ENCODE measurements at places on chromosomes 7 and 10.

DNA sequence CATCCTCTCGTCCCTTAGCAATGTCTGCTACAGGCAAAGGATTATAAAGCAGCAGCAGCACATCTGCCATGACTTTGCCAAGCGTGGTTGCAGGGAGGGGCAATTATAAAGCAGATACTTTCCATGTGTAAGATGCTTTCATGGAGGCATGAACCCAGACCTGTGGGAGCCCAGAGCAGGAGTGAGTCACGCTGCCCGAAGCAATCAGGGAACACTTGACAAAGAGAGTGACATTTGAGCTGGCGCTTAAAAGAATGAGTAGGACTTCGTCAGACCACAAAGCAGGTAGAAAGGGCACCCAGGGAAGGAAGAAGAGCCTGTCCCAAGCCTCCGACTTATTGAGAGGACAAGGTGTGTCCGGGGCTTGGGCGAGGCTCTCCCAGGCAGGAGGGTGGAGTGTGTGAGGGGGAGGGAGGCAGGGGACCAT lies 147.2 kb downstream of the MYOF start:
- no peaks in the 10 kb centered on the region for H3K36me3 ChIP-seq
- no peak overlapping the region for H3K4me3 ChIP-seq
- H3K27me3 ChIP-seq: no peaks in the 10 kb centered on the region
- H3K4me1 ChIP-seq: peaks cover 4% of the 10 kb centered on the region
- no peak overlapping the region for H3K27ac ChIP-seq

DNA sequence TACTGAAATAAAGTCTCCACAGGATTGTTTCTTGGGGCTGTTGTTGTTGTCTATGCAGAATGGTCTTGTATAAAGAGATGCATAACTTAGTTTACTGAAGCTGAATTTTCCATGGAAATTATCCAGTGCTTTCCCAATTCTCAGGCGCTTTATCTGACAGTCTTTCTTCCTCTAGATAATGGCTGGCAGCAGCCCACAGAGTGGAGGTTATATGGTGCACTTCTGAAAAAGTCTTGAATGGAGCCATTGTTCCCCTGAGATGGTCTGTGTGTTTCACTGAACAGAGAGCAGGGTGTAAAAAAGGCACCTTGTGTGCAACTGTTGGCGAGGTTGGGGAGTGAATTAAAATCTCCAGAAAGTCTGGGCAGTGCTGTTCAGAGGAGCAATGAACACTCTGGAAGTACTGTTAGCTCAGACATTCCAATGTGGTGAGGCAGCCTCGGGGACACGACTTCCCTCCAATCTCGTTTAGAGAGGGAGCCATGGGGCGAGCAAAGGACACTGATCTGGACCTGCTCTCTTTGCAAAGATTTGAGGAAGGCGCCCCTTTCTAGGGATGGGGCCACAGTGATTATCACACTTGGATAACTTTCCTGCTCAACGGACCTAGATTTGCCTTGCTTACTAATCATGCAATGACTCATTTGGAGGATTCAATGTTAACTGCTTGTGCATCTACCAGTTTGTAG lies 2.0 kb upstream of the PLCE1 start:
- peaks cover 13% of the 10 kb centered on the region for H3K27me3 ChIP-seq
- H3K4me3 ChIP-seq: no peak overlapping the region
- no peak for DNase-seq
- H3K36me3 ChIP-seq: peaks cover 4% of the 10 kb centered on the region

- DNase-seq: no peak
- no peak overlapping the region for H3K27ac ChIP-seq
- H3K36me3 ChIP-seq: no peaks in the 10 kb centered on the region
- peaks cover 17% of the 10 kb centered on the region for H3K4me1 ChIP-seq
Observed at GRCh38 chr7:26813432-26813831, 51.0 kb downstream of the SKAP2 start.

DNA sequence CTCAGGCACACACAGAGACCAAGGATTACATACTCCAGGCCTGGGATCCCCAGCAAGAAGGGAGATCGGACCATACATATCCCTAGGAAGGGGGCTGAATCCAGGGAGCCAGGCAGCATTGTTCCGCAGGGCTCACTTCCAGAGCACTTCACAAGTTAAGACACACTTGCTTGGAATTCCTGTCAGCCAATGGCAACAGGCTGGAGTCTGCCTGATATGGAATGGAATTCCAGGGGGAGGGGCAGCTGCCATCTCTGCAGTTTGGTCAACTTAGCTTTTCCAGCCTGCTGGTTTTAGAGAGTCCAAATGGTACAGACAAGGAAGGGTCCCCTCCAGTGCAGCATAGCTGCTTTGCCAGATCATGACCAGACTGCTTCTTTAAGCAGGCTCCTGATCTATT lies 290.0 kb upstream of the GLI3 start:
- H3K27ac ChIP-seq: no peak overlapping the region
- H3K4me3 ChIP-seq: no peak overlapping the region
- DNase-seq: no peak
- H3K36me3 ChIP-seq: no peaks in the 10 kb centered on the region
- H3K4me1 ChIP-seq: no peaks in the 10 kb centered on the region

DNA sequence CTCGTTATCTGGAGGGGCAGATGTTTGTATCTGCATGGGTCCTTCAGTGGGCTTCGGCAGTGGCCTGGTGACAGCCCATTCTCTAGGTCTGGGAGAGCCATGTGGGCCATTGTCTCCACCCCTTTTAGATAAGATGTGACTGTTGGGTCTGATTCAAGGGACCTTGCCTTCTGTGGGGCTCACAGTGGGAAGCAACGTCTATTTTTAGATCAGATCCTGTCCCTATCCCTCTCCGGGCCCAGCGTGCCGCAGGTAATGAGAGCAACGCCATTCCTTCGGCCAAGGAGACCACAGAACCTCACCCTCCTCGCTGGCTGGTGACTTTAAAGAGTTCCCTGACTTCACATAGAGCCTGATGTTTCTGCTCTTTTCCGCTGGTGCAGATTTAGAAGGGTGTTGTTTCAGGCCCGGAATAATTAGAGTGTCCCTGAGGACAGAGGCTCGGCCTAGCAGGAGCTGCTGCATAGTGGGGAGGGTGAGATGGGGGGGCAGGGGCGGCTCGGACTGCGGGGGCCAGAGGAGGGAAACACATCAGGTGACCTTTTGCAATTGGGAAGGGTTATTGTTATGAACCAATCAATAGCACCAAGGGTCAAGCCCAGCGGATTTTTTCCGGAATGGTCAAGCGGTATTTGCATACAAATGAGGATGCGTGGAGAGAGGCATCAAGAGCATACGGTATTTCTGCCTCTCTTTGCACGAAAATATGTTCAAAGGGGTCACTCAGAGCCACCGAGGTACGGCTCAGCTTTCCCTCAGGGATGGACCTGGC lies 503.0 kb upstream of the FOXK1 start:
- H3K27me3 ChIP-seq: peaks cover 30% of the 10 kb centered on the region
- H3K4me3 ChIP-seq: no peak overlapping the region
- DNase-seq: no peak

- H3K27ac ChIP-seq: no peak overlapping the region
- DNase-seq: no peak
- H3K4me1 ChIP-seq: peaks cover 5% of the 10 kb centered on the region
Observed at GRCh38 chr7:158265743-158266080, 321.9 kb downstream of the PTPRN2 start.

GRCh38 chr10:116870949-116871348 lies 21.6 kb downstream of the ENO4 start:
- peaks cover 17% of the 10 kb centered on the region for H3K4me1 ChIP-seq
- H3K27ac ChIP-seq: no peak overlapping the region
- no peak overlapping the region for H3K4me3 ChIP-seq
- H3K36me3 ChIP-seq: peaks cover under 1% of the 10 kb centered on the region
- H3K27me3 ChIP-seq: no peaks in the 10 kb centered on the region
- no peak for DNase-seq

DNA sequence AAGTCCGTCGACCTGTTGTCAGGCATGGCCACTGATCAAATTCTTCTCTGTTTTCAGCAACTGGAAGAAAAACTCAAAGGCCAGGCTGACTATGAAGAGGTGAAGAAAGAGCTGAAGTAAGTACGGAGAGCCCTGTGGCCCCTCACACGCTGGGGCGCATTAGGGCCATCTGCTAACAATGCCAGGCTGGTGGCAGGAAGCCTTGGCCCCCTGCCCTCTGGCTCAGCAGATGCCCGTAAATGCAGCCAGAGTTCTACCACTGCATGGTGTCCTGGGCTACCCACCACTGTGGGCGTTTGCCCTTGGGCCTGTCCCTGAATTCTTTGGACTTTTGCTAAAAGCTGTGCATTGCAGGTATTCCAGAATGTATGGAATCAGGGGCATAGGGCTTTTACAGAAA lies 96.9 kb upstream of the SH2B2 start:
- no peak for DNase-seq
- H3K27me3 ChIP-seq: peaks cover 5% of the 10 kb centered on the region
- peaks cover 7% of the 10 kb centered on the region for H3K4me1 ChIP-seq
- no peak overlapping the region for H3K4me3 ChIP-seq

DNA sequence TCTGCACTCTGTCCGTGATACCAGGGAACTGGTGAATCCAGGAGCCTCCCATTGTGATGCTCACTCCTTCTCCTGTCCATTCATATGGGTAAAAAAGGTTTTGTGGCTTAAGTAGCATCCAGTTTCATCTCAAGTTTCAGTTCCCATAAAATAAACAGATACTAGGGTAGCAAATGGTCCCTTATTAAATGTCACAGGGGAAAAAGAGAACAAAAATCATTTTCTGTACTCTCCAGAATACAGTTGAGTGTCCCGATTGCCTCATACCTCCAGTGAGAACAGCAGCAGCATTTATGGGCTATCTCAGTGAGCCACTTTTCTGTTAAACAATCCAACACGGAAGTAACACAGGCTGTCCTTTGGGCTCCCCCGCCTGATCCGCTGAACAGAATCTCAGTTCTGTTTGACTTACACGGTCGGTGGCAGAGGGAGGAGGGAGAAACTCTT lies 179.6 kb downstream of the CELF2 start:
- H3K27me3 ChIP-seq: peaks cover 2% of the 10 kb centered on the region
- no peaks in the 10 kb centered on the region for H3K36me3 ChIP-seq
- no peak for DNase-seq
- no peak overlapping the region for H3K4me3 ChIP-seq

Data from glutamatergic neuron (in vitro differentiated cells).